Right lobe of liver (tissue), 6 donors: ENCODE measurements at places on chromosomes 2 and 18.

- no peak overlapping the region for H3K4me3 ChIP-seq
Observed at GRCh38 chr2:232028631-232029030, 67.1 kb downstream of the DIS3L2 start.

- peaks cover 93% of the 10 kb centered on the region for H3K36me3 ChIP-seq
- no peak overlapping the region for H3K4me3 ChIP-seq
- no peaks in the 10 kb centered on the region for H3K4me1 ChIP-seq
Observed at GRCh38 chr2:218238887-218239286, 21.9 kb downstream of the ARPC2 start.

GRCh38 chr2:15608392-15608761 is 16.7 kb downstream of the DDX1 start:
- no peaks in the 10 kb centered on the region for H3K4me1 ChIP-seq
- no peak overlapping the region for H3K27ac ChIP-seq
- peaks cover 32% of the 10 kb centered on the region for H3K36me3 ChIP-seq
- H3K4me3 ChIP-seq, result no peak overlapping the region
- no peaks in the 10 kb centered on the region for H3K27me3 ChIP-seq

DNA sequence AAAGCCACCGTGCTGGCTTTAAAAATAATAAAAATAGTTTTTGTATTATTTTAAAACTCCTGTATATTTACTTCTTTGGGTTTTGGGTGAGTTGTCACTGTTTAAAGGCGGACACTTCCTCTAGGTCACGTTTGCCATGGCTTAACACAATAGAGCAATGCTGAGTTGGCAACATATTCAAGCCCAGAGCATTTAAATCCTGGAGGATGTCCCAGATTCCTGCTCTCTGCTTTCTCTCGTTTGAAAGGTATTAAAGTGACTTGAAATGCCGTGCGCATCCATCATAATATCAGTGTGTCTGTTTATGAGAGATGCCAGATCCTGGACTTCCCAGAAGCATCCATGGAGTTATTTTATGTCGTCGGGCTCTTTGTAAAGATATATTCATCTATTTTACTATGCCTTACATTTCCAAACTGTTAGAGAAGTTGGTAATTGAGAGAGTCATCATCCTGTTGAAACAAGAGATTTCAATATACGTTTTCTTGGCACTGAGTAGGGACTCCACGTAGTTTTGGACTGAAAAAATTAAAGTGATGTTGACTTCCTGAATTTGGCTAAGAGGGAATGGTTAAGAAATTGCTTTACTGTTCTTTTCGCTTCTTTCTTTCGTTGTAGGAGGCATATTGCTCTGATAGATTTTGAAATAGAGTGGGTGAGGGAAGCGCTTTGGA is 150.6 kb downstream of the ZNF236 start:
- H3K4me3 ChIP-seq, result no peak overlapping the region
- no peaks in the 10 kb centered on the region for H3K4me1 ChIP-seq
- no peak overlapping the region for H3K27ac ChIP-seq
- H3K36me3 ChIP-seq, result no peaks in the 10 kb centered on the region

- H3K36me3 ChIP-seq, result no peaks in the 10 kb centered on the region
- no peak for DNase-seq
- H3K4me3 ChIP-seq, result no peak overlapping the region
- H3K27ac ChIP-seq, result no peak overlapping the region
- H3K4me1 ChIP-seq, result no peaks in the 10 kb centered on the region
Observed at GRCh38 chr2:150464270-150464669, 23.2 kb downstream of the RND3 start.

DNA sequence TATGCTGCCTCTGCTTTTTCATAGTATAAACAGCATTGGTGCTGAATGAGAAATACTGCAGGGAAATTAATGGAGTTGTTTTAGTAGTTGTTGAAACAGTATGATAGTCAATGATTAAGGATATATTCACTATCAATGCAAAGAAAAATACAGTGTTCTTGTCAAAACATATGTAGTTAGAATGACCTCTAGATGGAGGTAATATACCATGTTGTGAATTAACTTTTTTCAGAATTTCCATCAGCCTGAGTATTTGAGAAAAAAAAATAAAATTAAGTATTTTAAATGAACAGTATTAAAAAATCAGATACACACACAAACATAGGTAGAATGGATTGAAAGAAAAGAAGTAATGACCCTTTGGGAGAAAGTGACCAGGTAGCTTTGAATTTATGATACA is 59.5 kb downstream of the RMDN2 start:
- H3K27me3 ChIP-seq, result no peaks in the 10 kb centered on the region
- H3K36me3 ChIP-seq, result no peaks in the 10 kb centered on the region
- no peak overlapping the region for H3K4me3 ChIP-seq
- no peak overlapping the region for H3K27ac ChIP-seq
